ENCODE measurements at places on chromosomes 12 and 14. TPM values are rescaled to one million over a fixed set of nuclear protein-coding genes. Genes with fewer than 3 reads are reported as not detected.

The BRF1 gene
- 31.3 TPM for total RNA-seq

The EIF2S1 gene
- total RNA-seq, result 349 TPM

The SLC38A4 gene
- total RNA-seq, result 2.8 TPM

The CLEC9A gene
- total RNA-seq, result not detected

The PSEN1 gene
- 104 TPM for total RNA-seq

The TAS2R8 gene
- total RNA-seq, result not detected

The YAF2 gene
- total RNA-seq, result 18.6 TPM

The C12orf60 gene
- 2.7 TPM for total RNA-seq

The SOX5 gene
- 0.07 TPM for total RNA-seq

The RPL10L gene
- not detected for total RNA-seq

The INHBC gene
- not detected for total RNA-seq

The IGFBP6 gene
- total RNA-seq, result 18.2 TPM

The LTBP2 gene
- 11.6 TPM for total RNA-seq

The HPD gene
- not detected for total RNA-seq

The IL31 gene
- total RNA-seq, result not detected

The LRIG3 gene
- total RNA-seq, result 34.2 TPM

The TBK1 gene
- total RNA-seq, result 22.9 TPM

The STAC3 gene
- total RNA-seq, result 0.36 TPM

The CLEC1B gene
- not detected for total RNA-seq

The GPRC5D gene
- not detected for total RNA-seq

The SLC7A7 gene
- total RNA-seq, result 0.34 TPM

The OR6C70 gene
- total RNA-seq, result not detected

The TAS2R14 gene
- 0.68 TPM for total RNA-seq

The PEX5 gene
- total RNA-seq, result 31.1 TPM

The RAB15 gene
- 0.28 TPM for total RNA-seq

The GATC gene
- 22.4 TPM for total RNA-seq

The KCNH5 gene
- not detected for total RNA-seq

The KIF26A gene
- 0.14 TPM for total RNA-seq

The AMN gene
- 2.0 TPM for total RNA-seq

The KRR1 gene
- 21.9 TPM for total RNA-seq

The CPNE6 gene
- not detected for total RNA-seq

The ADCY6 gene
- 19.1 TPM for total RNA-seq

The CTSG gene
- not detected for total RNA-seq

The C14orf39 gene
- total RNA-seq, result 0.68 TPM

Data from nasal cavity respiratory epithelium epithelial cell of viscerocranial mucosa (primary cell).